ENCODE measurements at places on chromosomes 3 and 15. TPM values are rescaled to one million over a fixed set of nuclear protein-coding genes. Genes with fewer than 3 reads are reported as not detected.

Gene CYP1A2
- total RNA-seq = not detected

DNA sequence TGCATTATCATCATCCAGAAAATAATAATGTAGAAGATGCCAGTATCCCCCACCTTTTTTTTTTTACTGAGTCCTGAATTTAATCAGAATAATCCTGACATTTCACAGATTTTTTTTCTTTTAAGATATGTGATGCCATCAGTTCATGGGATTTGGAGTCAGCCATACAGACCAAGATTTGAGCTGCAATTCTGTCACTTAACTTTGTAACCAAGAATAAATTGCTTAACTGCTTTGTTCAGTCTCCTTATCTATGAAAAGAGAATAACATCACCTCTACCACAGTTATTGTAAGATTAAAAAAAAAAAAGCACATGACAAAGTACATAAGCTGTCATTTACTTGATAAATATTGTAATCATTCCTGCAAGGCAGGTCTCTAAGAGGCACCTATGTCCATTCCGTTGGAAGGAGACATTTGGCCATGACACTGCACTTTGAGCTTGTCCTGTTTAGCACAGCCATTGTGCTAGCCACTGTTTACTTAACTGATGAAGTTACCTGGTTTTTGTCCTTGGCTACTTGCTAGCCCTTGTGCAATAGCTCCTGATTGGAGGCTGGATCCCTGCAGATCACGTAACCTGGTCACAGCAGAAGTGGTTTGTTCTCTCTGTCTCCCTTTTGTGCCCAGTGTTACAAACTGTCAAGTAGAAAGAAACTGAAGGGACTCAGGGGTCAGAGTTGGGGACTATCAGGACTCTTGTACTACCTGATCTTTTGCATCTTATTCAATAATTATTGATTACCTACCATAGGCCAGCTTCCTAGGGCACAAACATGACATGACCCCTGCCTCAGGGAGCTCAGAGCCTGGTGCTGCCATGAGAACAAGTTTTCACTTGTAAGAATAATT is 306.0 kb downstream of the WDR72 start:
- H3K27ac ChIP-seq = no peak overlapping the region
- no peak overlapping the region for H3K4me3 ChIP-seq
- H3K36me3 ChIP-seq = no peaks in the 10 kb centered on the region
- DNase-seq = no peak
- H3K27me3 ChIP-seq = no peaks in the 10 kb centered on the region

- H3K4me3 ChIP-seq = no peak overlapping the region
- H3K27ac ChIP-seq = no peak overlapping the region
Observed at GRCh38 chr3:68288085-68288484, 633.7 kb upstream of the SUCLG2 start.

GRCh38 chr15:38205526-38206272 is 46.9 kb upstream of the SPRED1 start:
- peaks cover 53% of the 10 kb centered on the region for H3K27me3 ChIP-seq
- DNase-seq = no peak
- H3K36me3 ChIP-seq = no peaks in the 10 kb centered on the region
- H3K4me1 ChIP-seq = no peaks in the 10 kb centered on the region
- H3K4me3 ChIP-seq = no peak overlapping the region
- H3K27ac ChIP-seq = no peak overlapping the region

DNA sequence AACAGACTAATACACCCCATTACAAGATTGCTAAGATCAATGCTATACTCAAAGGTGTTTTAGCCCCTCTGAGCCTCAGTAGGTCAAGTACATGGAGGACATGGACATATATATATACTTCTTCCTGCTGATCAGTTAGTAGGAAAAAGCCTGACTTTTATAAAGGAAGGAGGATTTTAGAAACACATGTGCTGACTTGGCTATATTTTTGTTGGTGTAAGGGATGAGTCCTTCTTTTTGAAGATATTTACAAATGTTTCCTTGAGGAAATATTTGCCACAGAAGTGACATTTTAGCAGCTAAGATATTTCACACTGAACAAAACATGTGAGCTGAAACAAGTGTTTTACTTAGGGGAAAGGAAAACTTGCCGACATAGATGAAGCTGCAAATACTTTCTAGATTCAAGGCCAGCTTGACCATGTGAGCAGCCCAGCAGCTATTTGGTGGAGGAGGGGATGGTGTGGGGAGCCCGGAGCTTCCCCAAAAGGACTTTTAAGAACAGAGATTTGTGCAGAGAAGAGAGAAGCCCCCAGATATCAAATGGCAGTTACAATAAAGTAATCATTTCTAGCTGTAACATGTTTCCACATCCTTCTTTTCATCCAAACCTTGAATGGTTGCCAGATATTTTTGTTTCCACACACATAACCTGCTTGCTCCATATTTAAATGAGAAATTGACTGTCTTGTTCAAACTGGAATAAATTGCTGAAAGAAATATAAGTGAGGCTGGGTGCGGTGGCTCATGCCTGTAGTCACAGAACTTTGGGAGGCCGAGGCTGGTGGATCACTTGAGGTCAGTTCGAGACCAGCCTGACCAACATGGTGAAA is 111.7 kb upstream of the NR2F2 start:
- no peak overlapping the region for H3K27ac ChIP-seq
- H3K27me3 ChIP-seq = peaks cover 22% of the 10 kb centered on the region
- no peak overlapping the region for H3K4me3 ChIP-seq
- DNase-seq = no peak

DNA sequence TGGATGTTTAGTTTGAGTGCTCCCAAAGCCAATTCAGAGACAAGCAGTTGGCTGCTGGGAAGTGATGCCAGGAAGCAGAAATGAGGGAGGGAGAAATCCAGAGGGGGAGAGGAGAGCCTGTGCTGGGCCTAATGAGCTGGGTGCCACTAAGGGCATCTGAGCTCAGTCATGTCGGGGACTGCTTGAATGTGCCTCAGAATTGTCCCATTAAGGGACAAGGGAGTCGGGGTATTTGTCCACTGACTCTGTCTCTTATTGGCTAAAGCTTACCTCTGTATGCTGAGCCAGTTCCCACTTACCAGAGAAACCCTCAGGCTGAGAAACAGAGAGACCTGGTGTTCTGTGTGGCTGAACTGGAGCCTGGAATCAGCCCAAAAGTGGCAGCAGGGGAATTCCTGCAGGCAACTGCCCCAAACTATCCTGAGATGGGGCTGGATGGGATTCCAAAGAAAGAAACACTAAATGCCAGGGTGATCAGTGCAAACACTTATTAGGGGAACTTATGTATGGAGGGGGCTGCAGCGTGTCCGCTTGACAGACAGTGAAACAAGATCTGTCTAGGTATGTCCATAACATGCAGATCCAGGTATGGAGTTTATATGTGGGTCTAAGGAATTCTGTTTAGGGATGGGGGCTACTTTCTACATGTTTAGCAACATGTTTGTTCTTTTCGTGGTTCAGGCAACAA is 48.6 kb downstream of the NR1D2 start:
- no peak overlapping the region for H3K27ac ChIP-seq
- no peaks in the 10 kb centered on the region for H3K27me3 ChIP-seq
- H3K4me1 ChIP-seq = peaks cover 14% of the 10 kb centered on the region
- no peak for DNase-seq
